ENCODE measurements at places on chromosomes 16 and 17. TPM values are rescaled to one million over a fixed set of nuclear protein-coding genes. Genes with fewer than 3 reads are reported as not detected.

DNA sequence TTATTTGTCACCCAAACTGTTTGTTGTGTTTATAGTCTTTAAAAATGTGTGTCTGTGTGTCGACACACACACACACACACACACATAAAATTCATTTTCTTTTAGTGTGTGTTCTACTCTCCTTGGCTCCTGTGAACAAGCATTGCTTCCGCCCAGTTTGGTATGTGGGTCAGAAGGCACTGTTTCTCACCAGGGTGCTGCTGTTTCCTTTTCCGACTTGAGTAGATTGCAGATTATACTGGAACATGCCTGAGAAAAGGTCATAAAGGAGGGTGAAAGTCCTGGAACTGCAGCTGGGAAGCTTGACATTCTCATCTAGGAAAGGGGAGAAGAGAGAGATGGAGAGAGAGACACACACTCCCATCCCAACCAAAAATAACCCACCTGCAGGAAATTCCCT is 330.3 kb downstream of the BCAS3 start:
- DNase-seq: no peak

- DNase-seq: peak; percentile 65
Measured at GRCh38 chr17:48244121-48244711, 136.7 kb downstream of the SNX11 start.

GRCh38 chr17:4144422-4144747 is 1.4 kb downstream of the CYB5D2 start:
- no peak for DNase-seq

- no peak for DNase-seq
Measured at GRCh38 chr17:72446525-72447250, 325.9 kb downstream of the SOX9 start.

- peak; percentile 91 for DNase-seq
Measured at GRCh38 chr17:77444984-77445759, 304.4 kb downstream of the SEC14L1 start.

- peak; percentile 99 for DNase-seq
Measured at GRCh38 chr17:64679710-64680216, 17.7 kb upstream of the SMURF2 start.

- no peak for DNase-seq
Measured at GRCh38 chr16:82917886-82918595, 291.3 kb downstream of the CDH13 start.

Gene PRSS27
- 1.2 TPM for total RNA-seq

Gene HLF
- total RNA-seq: 0.51 TPM
